ENCODE measurements at places on chromosomes 6 and 20. TPM values are rescaled to one million over a fixed set of nuclear protein-coding genes. Genes with fewer than 3 reads are reported as not detected.

DNA sequence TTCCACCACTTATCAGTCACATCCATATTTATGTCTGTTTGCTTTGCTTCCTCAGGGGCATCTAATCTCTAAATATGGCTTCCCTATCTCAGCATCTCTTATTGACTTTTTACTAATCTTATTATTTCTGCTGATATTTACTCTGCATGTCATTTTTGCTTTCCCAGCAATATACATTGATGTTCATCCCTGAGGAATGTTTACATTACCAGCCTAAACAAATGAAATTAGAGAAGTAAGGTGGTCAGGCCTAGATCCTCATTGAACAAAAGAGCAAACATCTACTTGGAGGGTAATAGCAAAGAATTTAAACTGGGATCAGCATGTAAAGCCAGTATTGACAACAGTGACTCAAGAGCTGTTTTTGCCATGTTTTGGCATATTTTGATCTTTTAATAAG, 546.4 kb downstream of the MMUT start:
- no peak overlapping the region for H3K27ac ChIP-seq
- no peaks in the 10 kb centered on the region for H3K27me3 ChIP-seq
- no peak for DNase-seq
- no peaks in the 10 kb centered on the region for H3K36me3 ChIP-seq

- H3K4me1 ChIP-seq = peaks cover 29% of the 10 kb centered on the region
- no peaks in the 10 kb centered on the region for H3K36me3 ChIP-seq
- DNase-seq = no peak
These were observed 53.7 kb downstream of the CPXM1 start for GRCh38 chr20:2746636-2747265.

DNA sequence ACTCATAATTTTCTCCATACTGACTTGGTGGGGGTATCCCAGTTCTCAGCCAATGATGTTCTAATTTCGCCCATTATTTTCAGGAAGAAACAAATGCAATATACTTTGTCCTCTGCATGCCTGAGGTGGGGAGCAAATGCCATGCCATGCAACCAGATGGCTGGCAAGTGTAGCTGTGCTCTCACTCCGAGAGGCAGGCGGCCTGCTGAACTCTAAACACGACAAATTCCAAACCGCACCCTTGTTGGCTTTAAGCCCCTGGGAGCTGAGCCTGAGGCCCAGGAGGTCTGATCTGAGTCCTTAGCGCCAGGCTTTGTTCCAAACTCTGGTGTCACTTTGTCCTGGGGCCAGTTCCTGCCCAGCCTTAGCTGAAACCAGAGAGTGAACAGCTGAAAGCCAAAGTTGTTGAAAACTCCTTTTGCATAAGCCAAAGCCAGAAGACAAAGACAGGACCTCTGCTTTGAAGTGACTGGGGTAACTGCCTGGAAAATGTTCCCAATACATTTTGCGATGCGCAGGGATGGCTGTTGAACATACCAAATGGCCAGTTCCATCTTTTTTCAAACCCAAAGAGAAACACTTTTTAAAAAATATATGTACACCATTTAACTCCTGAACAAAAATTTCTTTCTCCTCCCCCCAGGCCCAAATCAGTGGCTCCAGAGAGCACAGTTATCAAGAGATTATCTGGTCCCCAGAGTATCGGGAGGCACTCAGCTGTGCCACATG, 46.2 kb downstream of the TTI1 start:
- no peak overlapping the region for H3K27ac ChIP-seq
- no peaks in the 10 kb centered on the region for H3K27me3 ChIP-seq
- no peak overlapping the region for H3K4me3 ChIP-seq
- peaks cover 22% of the 10 kb centered on the region for H3K4me1 ChIP-seq
- H3K36me3 ChIP-seq = peaks cover 34% of the 10 kb centered on the region

- H3K27me3 ChIP-seq = peaks cover 56% of the 10 kb centered on the region
- no peaks in the 10 kb centered on the region for H3K4me1 ChIP-seq
- no peak overlapping the region for H3K4me3 ChIP-seq
- DNase-seq = no peak
- no peak overlapping the region for H3K27ac ChIP-seq
- H3K36me3 ChIP-seq = no peaks in the 10 kb centered on the region
These were observed 41.8 kb upstream of the LAMA4 start for GRCh38 chr6:112296122-112296521.

GRCh38 chr20:6100246-6100645, 22.6 kb downstream of the FERMT1 start:
- H3K4me1 ChIP-seq = no peaks in the 10 kb centered on the region
- peaks cover 8% of the 10 kb centered on the region for H3K27me3 ChIP-seq
- H3K27ac ChIP-seq = no peak overlapping the region
- no peak overlapping the region for H3K4me3 ChIP-seq

GRCh38 chr6:39913391-39913916, 20.8 kb downstream of the MOCS1 start:
- no peaks in the 10 kb centered on the region for H3K4me1 ChIP-seq
- no peak for DNase-seq
- H3K27me3 ChIP-seq = no peaks in the 10 kb centered on the region
- no peak overlapping the region for H3K4me3 ChIP-seq

DNA sequence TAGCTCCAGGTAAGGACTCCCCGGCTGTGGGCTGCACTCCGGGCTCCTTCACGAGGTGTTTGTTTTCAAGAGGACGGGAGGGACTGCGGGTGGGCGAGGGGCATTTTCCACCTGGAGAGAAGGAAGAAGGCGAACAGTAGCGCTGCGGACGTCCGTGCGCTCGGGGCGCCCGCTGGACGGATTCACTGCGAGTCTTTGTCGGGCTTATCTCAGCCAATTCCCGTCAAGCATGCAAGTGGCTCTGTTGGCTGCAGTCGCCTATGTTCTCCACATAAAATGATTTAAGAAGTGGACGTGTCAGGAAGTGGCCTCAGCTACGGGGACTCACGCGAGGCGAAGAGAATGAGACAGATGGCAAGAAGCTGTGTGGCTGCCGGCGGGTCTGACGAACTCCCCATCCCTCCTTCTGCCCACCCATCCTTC, 332 bp downstream of the GRIK2 start:
- no peak for DNase-seq
- no peaks in the 10 kb centered on the region for H3K4me1 ChIP-seq
- H3K27ac ChIP-seq = no peak overlapping the region
- H3K27me3 ChIP-seq = peaks cover 39% of the 10 kb centered on the region

DNA sequence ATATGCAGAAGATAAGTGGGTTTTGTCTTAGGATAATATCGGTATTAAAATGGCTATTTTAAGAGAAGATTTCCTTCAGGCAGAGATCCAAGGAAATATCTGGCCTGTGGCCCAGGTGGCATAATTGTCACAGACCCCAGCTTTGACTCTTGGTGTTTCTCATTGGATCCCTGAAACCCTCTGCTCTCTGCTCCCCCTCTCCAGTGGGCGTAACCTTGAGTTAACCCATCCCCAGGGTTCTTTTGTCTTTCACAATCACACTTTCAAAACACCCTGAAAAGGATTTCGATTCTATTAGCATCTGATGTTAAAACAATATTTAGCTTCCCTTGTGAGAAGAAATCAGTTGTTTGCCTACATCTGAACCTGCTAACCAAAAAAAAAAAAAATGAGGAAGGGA, 7.2 kb downstream of the SSTR4 start:
- H3K27ac ChIP-seq = no peak overlapping the region
- no peaks in the 10 kb centered on the region for H3K4me1 ChIP-seq
- no peaks in the 10 kb centered on the region for H3K36me3 ChIP-seq
- H3K4me3 ChIP-seq = no peak overlapping the region
- DNase-seq = no peak
- H3K27me3 ChIP-seq = peaks cover 36% of the 10 kb centered on the region

DNA sequence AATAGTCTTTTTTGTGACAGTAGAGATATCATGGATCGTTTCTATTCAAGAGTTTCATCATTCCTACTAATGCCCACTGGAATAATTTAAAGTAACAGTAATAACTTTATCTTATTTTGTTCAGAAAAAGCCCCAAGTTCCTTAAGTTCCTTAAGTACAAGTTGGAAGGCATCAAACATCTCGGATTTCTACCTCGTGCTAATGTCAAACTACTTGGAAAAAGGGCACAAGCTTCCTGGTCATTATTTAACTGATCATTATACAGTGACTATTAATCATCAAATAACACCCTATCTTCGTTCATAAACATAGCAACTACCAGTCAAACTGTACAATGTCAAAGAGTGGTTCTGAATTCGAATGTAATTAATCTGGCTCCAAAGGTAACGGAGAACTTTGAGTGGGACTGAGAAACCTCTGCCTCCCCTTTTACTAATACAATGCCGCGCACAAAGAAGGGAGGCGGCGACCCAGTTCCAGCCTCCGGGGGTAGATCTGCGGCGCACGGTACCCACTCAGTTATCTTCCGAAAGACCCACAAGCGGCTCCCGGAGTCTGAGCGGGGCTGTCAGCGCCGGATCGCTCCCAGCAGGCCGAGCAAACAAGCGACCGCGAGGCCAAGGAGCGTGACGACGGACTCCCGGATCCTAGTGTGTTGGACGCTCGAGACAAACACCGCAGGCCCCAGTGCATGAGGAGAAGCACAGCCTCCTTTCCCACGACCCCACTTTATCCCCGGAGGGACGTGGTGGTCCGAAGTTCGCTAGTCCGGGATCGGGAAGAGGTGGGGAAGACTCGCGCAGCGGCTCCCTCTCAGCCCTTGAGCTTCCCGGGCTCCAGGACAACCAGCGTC, 716 bp downstream of the SHPRH start:
- peak overlapping the region; percentile 95 for H3K27ac ChIP-seq
- H3K4me3 ChIP-seq = peak overlapping the region; percentile 99
- no peaks in the 10 kb centered on the region for H3K27me3 ChIP-seq
- peaks cover 30% of the 10 kb centered on the region for H3K4me1 ChIP-seq
- peak; percentile 81 for DNase-seq

GRCh38 chr6:75600768-75601167, 912 bp upstream of the SENP6 start:
- H3K4me1 ChIP-seq = peaks cover 38% of the 10 kb centered on the region
- peak overlapping the region; percentile 86 for H3K27ac ChIP-seq
- H3K27me3 ChIP-seq = no peaks in the 10 kb centered on the region
- no peak for DNase-seq
- peaks cover 17% of the 10 kb centered on the region for H3K36me3 ChIP-seq

DNA sequence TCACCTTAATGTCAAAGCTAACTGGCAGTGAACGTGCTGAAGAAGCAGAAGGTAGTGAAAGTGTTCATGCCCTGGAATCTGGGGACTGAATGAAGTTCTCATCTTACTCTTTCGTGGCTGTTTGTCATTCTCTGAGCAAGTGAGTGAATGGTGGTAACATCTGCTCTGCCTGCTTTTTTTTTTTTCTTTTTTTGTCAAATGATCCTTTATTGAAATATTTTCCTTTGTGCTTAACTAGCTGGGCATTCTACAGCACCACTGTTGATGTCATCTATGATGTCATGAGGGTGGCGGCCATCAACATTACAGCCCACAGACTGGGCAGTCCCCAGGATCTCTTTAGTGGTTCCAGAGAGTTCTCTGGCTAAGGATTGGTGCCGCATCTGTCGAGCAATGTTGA, 65.2 kb downstream of the RIN2 start:
- H3K27me3 ChIP-seq = no peaks in the 10 kb centered on the region
- H3K4me1 ChIP-seq = peaks cover 3% of the 10 kb centered on the region
- no peak overlapping the region for H3K4me3 ChIP-seq
- H3K27ac ChIP-seq = no peak overlapping the region

PGBD1 gene
- total RNA-seq = 1.8 TPM

PACSIN1 gene
- not detected for total RNA-seq

FRMD1 gene
- total RNA-seq = not detected

ANKRD66 gene
- total RNA-seq = not detected

PIM1 gene
- 153 TPM for total RNA-seq

TP53RK gene
- 15.5 TPM for total RNA-seq
